ENCODE measurements at places on chromosomes 2 and 18. TPM values are rescaled to one million over a fixed set of nuclear protein-coding genes. Genes with fewer than 3 reads are reported as not detected.

GRCh38 chr2:35822716-35823115 is 532.9 kb upstream of the CRIM1 start:
- DNase-seq: no peak

GRCh38 chr2:19568809-19569208 is 210.4 kb upstream of the OSR1 start:
- DNase-seq: no peak

GRCh38 chr18:71045331-71046065 is 756.7 kb downstream of the SOCS6 start:
- DNase-seq: no peak

DNA sequence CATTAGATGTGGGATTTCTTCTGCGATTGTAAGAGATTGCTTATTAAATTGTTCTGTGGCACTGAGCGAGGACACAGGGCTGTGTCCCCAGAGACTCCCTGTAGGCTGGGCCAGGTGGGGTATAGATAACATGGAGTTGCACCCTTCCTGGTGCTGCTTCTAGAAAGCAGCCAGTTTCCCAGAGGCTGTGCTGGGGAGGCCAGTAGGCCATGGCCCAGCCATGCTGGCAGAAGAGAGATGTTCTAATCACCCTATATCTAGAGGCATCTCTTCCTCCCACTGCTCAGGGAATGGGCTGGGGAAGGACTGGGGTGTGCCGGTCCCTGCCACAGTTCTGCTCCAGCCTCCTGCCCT is 66.9 kb downstream of the HS1BP3 start:
- DNase-seq: no peak

DNA sequence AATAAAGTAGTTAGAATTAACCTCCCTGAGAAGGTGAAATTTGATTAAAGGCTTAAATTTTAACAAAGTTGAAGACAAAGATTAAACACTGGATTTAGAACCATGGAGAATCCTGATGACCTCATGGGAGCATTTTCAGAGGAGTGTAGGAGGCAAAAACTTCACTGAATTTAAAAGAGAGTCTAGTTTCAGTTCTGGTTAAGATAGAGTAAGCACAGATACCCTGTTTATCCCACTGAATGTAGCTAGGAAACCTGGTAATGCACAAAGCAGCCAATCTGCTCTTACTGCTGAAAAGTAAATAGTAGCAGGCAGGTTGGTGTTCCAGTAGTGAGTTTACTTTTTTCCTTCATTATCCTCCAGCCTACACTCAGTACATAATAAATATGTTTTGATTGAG is 654.9 kb upstream of the SYT4 start:
- peak; percentile 16 for DNase-seq

- DNase-seq: no peak
Observed at GRCh38 chr2:112075490-112076260, 20.6 kb downstream of the TMEM87B start.

GRCh38 chr18:28834889-28835288 is 658.0 kb upstream of the CDH2 start:
- DNase-seq: no peak

- DNase-seq: no peak
Observed at GRCh38 chr2:158889135-158889853, 79.1 kb upstream of the TANC1 start.

- DNase-seq: no peak
Observed at GRCh38 chr2:86673986-86674670, 46.0 kb upstream of the RMND5A start.

GRCh38 chr2:45554742-45555140 is 56.3 kb downstream of the SRBD1 start:
- DNase-seq: no peak

The SKOR2 gene
- total RNA-seq: not detected

The ARMC9 gene
- 10.1 TPM for total RNA-seq

The PRKAG3 gene
- total RNA-seq: not detected

The CD8B2 gene
- not detected for total RNA-seq

The FEV gene
- total RNA-seq: not detected

The ZC3H6 gene
- total RNA-seq: 4.0 TPM

The RBM44 gene
- total RNA-seq: 1.6 TPM

The SCTR gene
- total RNA-seq: 69.0 TPM
